ENCODE measurements at places on chromosomes 12 and 14.
A peak's percentile ranks its signal among the peaks of the same experiment; 100 is the strongest.

GRCh38 chr14:77124345-77125280 is 17.0 kb downstream of the ZDHHC22 start:
- peak; percentile 34 for DNase-seq

GRCh38 chr12:94740601-94741362 is 90.4 kb upstream of the TMCC3 start:
- DNase-seq: no peak

DNA sequence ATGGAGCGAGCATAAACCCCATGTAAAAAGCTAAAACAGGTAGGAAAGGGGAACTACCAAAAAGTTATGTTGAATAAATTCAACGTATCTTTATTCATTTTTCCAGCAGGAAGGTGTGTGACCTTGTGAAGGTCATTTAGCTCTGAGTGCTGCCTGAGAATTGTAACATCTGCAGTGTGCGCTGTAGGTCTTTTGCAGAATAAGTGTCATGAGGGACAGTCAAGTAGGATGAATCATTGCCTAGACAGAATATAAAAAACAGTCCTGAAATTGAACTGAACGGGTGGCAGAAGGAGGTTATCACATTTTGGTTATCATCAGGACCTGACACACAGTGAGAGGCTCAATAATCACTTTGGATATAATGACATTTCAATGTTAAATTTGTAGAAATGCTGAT is 334.8 kb upstream of the NOVA1 start:
- no peak for DNase-seq

DNA sequence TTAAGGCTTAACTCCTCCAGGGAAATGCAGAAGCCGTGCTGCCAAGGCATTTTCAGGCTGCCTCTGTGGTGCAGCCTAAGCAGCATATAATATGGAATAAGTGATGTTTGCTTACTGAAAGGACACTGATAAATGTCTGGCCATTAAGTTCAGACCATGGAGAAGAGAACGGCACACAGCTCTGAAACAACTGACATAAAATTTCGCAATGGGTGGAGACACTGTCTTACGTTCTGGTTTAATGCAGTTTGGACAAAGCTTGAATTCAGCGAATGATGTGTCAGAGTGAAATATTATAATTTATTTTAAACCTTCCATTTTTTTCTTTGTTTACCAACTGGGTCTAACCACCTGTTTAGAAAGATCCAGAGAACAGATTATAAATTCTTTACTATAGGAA is 27.2 kb upstream of the NRXN3 start:
- DNase-seq: no peak

Measured in stimulated activated CD8-positive, alpha-beta memory T cell treated with anti-CD3 and anti-CD28 coated beads, Interleukin-15, amount 100 ng/mL, for 48 hours (primary cell).